SJCRH30 (cell line): ENCODE measurements at places on chromosomes 1 and 21.

GRCh38 chr1:38512789-38513188 is 346.8 kb downstream of the RRAGC start:
- no peaks in the 10 kb centered on the region for H3K36me3 ChIP-seq
- 0 out of 2 replicates have a peak, but pooled peaks cover 3% of the 10 kb centered on the region for H3K27me3 ChIP-seq
- no peak overlapping the region for H3K4me3 ChIP-seq
- no peaks in the 10 kb centered on the region for H3K4me1 ChIP-seq

DNA sequence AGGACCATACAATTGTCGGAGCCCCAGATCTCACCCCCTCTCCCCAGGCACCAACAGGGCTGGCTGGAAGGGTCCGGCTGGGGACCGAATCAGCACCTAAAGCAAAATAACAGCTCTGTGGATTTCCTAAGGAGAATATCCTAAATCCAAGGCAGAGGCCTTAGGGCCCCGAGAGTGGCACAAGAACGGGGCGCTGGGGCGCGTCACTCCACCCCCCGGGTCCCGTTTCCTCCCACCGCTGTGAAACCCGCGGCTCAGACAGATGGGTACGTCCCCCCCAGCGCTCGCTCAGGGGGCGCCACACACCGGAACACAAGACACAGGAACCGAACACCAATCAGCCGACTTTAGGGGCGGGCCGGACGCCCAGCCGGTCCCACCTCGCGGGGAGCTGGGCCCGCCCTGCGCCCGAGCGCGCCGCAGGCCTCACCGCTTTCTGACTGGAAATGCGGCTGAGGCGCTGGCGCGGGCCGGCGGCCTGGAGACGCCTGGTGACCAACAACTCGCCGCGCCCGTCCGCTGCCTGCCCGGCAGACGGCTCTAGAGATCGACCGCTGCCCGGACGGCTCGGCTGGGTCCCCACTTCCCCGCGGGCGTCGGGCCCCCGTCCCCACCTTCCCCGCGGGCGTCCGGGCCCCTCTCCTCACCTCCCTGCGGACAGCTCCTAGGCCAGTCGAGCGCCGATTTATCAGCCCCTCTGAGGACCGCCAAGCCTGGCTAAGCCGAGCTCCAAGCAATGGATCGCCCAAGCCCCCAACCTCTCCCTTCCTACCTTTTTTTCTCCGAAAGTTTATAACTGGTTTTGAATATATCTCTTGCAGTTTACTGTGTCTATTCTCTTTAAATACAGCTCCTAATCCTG is at the start of gene HFM1:
Gene HFM1 (minus strand): TSS at position 687 of the 862 bp plus-strand sequence. CDS start 3,755 bp downstream, outside the sequence.
- H3K27ac ChIP-seq: peak within 1 kb of the TSS; percentile 80
- no peaks in the 10 kb centered on the region for H3K36me3 ChIP-seq
- peaks cover 2% of the 10 kb centered on the region; the same call in 1 of the 2 replicates for H3K4me1 ChIP-seq
- DNase-seq: peak; percentile 93

DNA sequence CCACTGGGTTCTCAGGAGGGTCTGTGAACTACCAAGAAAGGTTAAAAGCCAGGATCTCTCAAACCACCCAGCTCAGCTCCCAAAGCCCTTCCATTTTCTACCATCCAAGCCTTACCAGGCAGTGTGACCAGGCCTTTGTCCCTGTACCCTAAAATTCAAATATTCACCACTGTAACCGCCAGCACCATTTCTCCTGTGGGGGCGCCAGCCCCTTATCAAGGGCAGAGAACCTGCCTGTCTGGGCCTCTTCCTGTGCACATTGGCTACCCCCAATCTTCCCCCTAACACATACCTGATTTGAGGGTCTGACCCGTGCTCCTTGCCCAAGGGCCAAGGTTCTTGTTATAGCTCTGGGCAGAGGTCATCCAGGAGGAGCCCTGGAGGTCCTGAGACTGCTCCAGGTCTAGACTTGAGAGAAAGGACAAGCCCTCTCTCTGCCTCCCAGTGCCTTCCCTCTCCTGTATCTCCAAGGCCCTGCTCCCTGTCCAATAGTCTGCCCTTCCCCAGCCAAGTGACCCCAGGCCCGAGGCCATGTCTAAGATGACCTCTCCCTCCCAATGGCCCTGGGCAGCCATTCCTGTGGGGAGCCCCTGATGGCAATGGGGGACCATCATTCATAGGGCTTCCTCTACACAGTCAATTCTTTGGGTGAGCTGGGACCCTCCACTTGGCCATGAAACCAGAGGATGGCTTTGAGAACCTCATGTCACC is 78.5 kb downstream of the FHAD1 start:
- H3K4me3 ChIP-seq: no peak overlapping the region
- H3K4me1 ChIP-seq: peaks cover 33% of the 10 kb centered on the region
- H3K36me3 ChIP-seq: no peaks in the 10 kb centered on the region

GRCh38 chr1:201753492-201753891 is 75.5 kb upstream of the IPO9 start:
- H3K27me3 ChIP-seq: no peaks in the 10 kb centered on the region
- no peak for DNase-seq
- no peak overlapping the region for H3K27ac ChIP-seq
- H3K4me3 ChIP-seq: no peak overlapping the region
